Hepatic stellate cell (primary cell): ENCODE measurements at places on chromosomes 2 and 18.

DNA sequence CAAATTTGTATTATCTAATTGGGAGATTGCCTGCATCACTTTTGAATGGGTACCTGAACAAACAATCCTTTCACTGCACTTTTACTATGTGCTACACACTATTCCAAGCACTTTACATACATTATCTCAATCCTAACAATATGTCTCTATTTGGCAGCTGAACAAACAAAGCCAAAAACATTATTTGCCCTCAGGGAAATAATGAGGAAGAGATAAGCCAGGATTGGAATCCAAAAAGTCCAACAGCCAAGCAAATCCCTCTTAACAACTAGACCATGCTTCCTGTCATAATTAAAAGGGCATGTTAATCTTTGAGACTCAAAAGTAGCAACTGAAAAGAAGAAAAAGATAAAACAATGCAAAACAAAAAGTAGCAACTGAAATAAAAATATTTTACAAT lies 32.1 kb downstream of the RPRD1A start:
- DNase-seq, result no peak

DNA sequence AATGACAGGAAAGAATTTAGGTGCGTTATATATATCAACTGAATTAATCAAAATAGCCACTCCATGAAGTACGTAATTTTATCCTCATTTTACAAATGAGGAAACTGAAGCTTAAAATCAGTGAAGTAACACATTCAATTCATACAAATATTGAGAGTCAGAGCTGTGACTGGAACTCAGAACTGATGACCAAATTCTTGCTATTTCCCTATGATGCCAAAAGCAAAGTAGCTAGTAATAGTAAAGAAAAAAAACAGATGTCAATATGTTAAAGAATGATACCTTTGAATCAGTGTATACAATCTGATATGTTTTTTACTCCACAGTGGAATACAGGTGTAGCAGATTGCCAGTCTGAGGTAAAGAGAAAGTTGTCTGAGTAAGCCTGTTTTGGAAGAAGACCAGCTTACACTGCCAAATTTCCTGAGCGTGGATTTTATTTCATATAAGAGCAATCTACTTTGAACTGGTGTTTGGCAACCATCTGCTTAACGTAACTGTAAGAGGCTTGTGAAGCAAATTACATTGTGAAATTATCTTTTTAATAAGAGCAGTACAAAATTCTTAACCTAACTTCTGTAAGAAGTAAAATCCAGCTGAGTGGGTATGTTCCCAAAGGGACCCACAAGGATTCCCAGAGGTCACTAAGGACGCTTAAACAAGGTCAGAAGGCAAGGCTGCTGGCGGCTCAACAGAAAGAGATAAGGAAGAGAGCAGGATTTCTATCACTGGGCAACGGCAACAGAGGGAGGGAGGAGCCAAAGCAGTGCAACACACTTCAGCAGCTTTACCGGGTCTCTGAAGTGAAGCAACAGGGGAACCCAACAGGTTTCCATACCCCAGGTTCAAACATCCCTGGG lies 85.6 kb downstream of the IKZF2 start:
- no peak for DNase-seq

DNA sequence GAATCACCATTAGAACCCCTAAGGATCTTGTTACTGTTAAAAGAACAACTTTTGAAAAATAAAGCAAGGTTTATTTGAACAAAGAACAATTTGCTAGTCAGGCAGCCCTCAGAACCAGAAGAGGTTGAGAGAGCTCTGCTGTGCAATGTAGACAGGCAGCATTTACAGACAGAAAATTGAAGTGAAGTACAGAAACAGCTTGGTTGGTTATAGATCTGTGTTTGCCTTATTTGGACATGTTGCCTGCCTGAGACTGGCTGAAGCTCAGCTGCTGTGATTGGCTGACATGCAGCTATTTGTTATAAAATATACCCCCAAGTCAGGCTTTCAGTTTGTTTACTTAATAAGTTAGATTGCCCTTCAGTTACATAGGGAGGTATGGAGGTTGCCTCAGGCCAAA lies 12.5 kb downstream of the MSTN start:
- no peak for DNase-seq

DNA sequence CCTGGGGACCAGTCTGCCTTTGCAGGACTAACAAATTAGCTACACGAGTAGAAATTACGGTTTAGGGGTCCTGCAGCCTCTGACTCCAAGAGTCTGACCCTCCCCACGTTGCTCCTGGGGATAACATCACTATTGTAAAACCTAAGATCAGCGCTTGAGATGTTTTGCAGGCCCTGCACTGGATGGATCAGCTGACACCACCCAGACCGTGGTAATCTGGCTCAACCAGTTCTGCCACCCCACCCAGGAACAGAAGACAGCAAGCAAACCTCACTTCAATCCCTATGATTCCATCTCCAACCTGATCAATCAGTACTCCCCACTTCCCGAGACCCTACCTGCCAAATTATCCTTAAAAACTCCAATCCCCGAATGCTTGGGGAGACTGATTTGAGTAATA lies 31.7 kb downstream of the NGEF start:
- no peak for DNase-seq

- no peak for DNase-seq
These were observed 11.9 kb downstream of the GAL3ST2 start for GRCh38 chr2:241788572-241788971.

GRCh38 chr2:234291765-234292204 lies 205.1 kb downstream of the ARL4C start:
- no peak for DNase-seq

- peak; percentile 61 for DNase-seq
These were observed 149.5 kb downstream of the CCBE1 start for GRCh38 chr18:59547581-59548182.

DNA sequence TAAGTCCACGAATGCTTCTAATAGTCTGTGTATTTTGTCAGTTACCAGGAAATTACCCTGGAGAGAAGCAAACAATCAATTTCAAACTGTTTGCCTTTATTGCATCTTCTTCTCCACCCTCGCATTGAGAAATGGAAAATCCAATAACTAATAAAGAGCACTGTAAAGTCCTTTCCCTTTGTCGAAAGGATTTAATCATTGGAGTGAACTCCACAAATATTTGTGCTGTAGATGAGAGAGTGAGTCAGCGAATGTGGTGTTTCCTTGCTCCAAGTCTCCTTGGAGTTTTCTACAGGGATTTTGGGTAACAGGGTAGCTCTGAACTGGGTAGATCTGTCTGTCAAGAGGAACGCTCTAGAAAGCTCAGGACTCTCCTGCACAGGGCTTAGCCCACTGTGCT lies 240.2 kb downstream of the KCNS3 start:
- peak; percentile 34 for DNase-seq

GRCh38 chr2:159399716-159400415 lies 113.4 kb upstream of the WDSUB1 start:
- DNase-seq, result no peak

- DNase-seq, result peak; percentile 22
These were observed 3.0 kb downstream of the ACTR1B start for GRCh38 chr2:97660775-97661389.

GRCh38 chr2:47024046-47024445 lies 108.4 kb upstream of the MCFD2 start:
- DNase-seq, result no peak

DNA sequence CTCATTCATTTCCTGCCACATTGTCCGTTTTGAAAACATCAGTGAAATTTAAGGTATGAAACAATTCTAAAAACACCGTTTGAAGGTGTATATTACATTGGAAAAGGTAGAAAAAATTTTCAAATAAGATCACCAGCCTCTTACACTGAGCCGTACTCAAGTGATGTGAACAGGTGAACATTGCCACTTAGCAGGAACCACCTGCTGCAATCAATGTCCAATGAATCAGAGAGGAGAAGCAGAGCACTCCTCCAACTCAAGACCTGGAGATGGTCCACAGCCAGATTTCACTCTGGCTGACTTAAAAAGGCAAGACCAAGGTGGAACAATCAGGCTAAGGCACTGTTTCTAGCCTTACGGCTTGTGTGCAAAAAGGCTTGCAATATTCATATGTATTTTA lies 110.3 kb upstream of the TTN start:
- no peak for DNase-seq

GRCh38 chr18:68665628-68666027 lies 49.3 kb downstream of the TMX3 start:
- no peak for DNase-seq
